ENCODE measurements at places on chromosomes 3 and 15. TPM values are rescaled to one million over a fixed set of nuclear protein-coding genes. Genes with fewer than 3 reads are reported as not detected.

The FHIT gene
- 1.1 TPM for total RNA-seq

The IFT57 gene
- 65.6 TPM for total RNA-seq

The CLDN18 gene
- not detected for total RNA-seq

The ADAMTS17 gene
- 0.09 TPM for total RNA-seq

The AMT gene
- total RNA-seq: 0.71 TPM

The SH3GL3 gene
- total RNA-seq: 0.18 TPM

The LXN gene
- 263 TPM for total RNA-seq

The MYH15 gene
- 0.57 TPM for total RNA-seq

The GBE1 gene
- 217 TPM for total RNA-seq

The PDZRN3 gene
- 77.3 TPM for total RNA-seq

The RBP2 gene
- total RNA-seq: not detected

The GXYLT2 gene
- 34.8 TPM for total RNA-seq

The TRPC1 gene
- 31.4 TPM for total RNA-seq

The GOLGA6L4 gene
- total RNA-seq: 0.37 TPM

The SAMD7 gene
- total RNA-seq: not detected

The LHFPL4 gene
- total RNA-seq: 0.09 TPM

The LPCAT4 gene
- total RNA-seq: 5.4 TPM

The ISL2 gene
- total RNA-seq: 0.37 TPM

The ABI3BP gene
- total RNA-seq: 1.3 TPM

The SST gene
- total RNA-seq: not detected

The CD200 gene
- total RNA-seq: 4.0 TPM

The ECE2 gene
- not detected for total RNA-seq

The FETUB gene
- total RNA-seq: not detected

The RHOV gene
- under 0.01 TPM for total RNA-seq

The WDR49 gene
- total RNA-seq: under 0.01 TPM

The ATP8B4 gene
- 155 TPM for total RNA-seq

The KLHL6 gene
- under 0.01 TPM for total RNA-seq

The TRH gene
- total RNA-seq: not detected

The CDCP1 gene
- 5.6 TPM for total RNA-seq

The PCLAF gene
- total RNA-seq: 14.7 TPM

The ACKR4 gene
- total RNA-seq: 1.4 TPM

The TNNC1 gene
- total RNA-seq: 1.8 TPM

The CCDC32 gene
- 10.1 TPM for total RNA-seq

The SAXO2 gene
- total RNA-seq: 0.65 TPM

The GNB5 gene
- total RNA-seq: 34.8 TPM

All from smooth muscle cell of bladder (primary cell).